ENCODE measurements at places on chromosomes 6 and 20. TPM values are rescaled to one million over a fixed set of nuclear protein-coding genes. Genes with fewer than 3 reads are reported as not detected.

SLC32A1 gene
- 0.59 TPM for total RNA-seq

POM121L2 gene
- not detected for total RNA-seq

TBX18 gene
- 5.1 TPM for total RNA-seq

ABHD16B gene
- not detected for total RNA-seq

VSTM2L gene
- 15.9 TPM for total RNA-seq

KIF25 gene
- not detected for total RNA-seq

- no peak overlapping the region for H3K27ac ChIP-seq
- H3K36me3 ChIP-seq, result no peaks in the 10 kb centered on the region
- DNase-seq, result no peak
- H3K4me3 ChIP-seq, result no peak overlapping the region
- H3K4me1 ChIP-seq, result no peaks in the 10 kb centered on the region
- H3K27me3 ChIP-seq, result peaks cover 2% of the 10 kb centered on the region
These were observed 236.8 kb upstream of the FKBP1C start for GRCh38 chr6:62974452-62974851.

GRCh38 chr20:24948939-24949679 lies at the start of gene CST7:
Gene CST7, plus strand, starts transcription at chr20:24949269. Its CDS starts 237 bp downstream, at chr20:24949506.
- peaks cover 25% of the 10 kb centered on the region for H3K36me3 ChIP-seq
- H3K4me1 ChIP-seq, result peaks cover 13% of the 10 kb centered on the region
- no peak within 1 kb of the TSS for H3K27ac ChIP-seq
- no peak within 1 kb of the TSS for H3K4me3 ChIP-seq
- peaks cover 3% of the 10 kb centered on the region for H3K27me3 ChIP-seq

DNA sequence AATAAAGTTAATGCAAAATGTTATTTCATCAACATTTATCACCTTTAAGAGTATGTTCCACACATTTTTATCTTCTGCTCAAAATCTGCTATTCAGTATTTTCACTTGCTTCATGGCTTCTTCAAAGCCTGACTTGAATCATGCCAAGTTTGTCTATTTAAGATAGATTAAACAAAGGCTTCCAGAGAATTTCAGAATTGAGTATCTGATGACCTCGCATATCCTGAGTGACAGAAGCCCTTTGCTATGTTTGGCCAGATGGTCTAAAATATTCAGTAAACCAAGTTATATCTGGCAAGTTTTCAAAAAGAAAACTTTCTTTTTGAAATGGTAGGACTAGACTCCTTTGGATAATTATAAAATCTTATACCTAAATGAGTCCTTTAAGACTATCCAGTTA lies 348.9 kb upstream of the KCNQ5 start:
- H3K4me1 ChIP-seq, result peaks cover 2% of the 10 kb centered on the region
- H3K36me3 ChIP-seq, result no peaks in the 10 kb centered on the region
- no peaks in the 10 kb centered on the region for H3K27me3 ChIP-seq
- DNase-seq, result no peak
- no peak overlapping the region for H3K4me3 ChIP-seq

GRCh38 chr20:14064921-14065320 lies 69.6 kb downstream of the MACROD2 start:
- H3K27ac ChIP-seq, result no peak overlapping the region
- no peaks in the 10 kb centered on the region for H3K36me3 ChIP-seq
- H3K4me1 ChIP-seq, result no peaks in the 10 kb centered on the region
- DNase-seq, result no peak

DNA sequence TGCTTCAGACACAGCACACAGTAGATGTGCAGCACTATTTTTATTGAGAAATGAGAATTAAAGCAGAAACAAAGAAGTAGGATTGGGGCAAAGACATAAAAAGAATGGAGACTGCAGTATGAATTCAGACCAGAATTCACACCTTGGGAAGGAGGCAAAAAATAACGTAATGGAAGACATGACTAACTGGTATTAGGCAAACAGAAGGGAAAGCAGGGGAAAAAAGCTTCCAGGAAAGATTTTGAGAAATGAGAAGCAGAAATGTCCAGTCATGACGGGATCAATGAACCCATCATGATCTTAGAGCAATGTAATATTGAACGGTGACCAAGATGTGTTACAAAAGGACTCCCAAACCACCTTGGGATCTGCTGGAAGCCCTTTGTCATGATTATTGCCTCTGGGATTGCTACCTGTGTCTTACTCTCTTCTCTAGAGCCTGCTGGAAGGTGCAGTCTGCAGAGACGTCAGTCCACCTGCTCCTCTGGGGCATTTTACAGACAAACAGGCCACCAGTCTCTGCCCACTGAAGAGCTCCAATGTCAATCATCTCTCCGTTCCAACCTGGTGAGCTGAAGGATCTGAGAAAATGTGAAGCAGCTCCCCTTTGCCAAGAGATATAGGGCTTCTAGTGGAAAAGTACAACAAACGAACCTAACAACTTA lies 8.7 kb downstream of the NUDT3 start:
- H3K4me3 ChIP-seq, result no peak overlapping the region
- peaks cover 14% of the 10 kb centered on the region for H3K4me1 ChIP-seq
- no peak for DNase-seq
- peak overlapping the region; percentile 7 for H3K27ac ChIP-seq
- H3K36me3 ChIP-seq, result no peaks in the 10 kb centered on the region

DNA sequence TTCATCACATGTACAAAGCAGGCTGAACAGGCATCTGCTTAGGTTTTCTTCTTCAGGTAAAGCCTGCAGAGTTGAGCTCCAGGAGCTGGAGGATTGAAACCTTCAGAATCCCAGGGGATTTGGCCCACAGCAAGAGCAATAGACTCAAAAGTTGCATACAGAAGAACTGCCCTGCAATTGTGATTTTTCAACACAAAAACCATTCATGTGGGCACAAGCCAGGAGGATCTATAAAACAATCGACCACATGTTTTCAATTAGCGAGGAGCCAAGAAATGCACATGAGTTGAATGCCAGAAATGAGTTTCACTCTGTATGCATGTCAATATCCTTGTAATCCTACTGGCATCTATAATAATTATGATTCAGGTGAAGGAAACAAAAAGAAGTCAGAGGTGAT lies 576.4 kb downstream of the HDGFL1 start:
- H3K4me1 ChIP-seq, result no peaks in the 10 kb centered on the region
- no peak overlapping the region for H3K27ac ChIP-seq
- no peak for DNase-seq
- H3K36me3 ChIP-seq, result no peaks in the 10 kb centered on the region

DNA sequence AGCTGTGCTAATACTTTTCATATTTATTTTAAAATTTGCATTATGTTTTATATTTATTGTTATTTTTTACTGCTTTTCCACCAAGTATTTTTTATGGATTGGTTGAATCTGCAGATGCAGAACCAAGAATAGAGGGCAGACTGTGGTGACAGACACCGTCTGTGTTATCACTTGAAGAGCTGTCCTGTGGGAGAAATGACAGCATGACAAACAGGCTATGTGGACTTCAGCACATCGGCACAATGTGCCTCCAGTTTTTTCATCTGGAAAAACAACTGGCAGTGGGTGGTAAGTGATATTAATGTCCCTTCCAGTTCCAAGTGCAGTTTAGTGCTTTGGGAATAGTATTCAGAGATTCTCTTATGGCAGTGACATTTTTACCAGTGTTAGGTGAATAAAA lies 492.9 kb downstream of the PRKN start:
- peaks cover 3% of the 10 kb centered on the region for H3K27me3 ChIP-seq
- H3K4me1 ChIP-seq, result peaks cover 6% of the 10 kb centered on the region
- H3K36me3 ChIP-seq, result no peaks in the 10 kb centered on the region
- no peak for DNase-seq
- H3K27ac ChIP-seq, result no peak overlapping the region

DNA sequence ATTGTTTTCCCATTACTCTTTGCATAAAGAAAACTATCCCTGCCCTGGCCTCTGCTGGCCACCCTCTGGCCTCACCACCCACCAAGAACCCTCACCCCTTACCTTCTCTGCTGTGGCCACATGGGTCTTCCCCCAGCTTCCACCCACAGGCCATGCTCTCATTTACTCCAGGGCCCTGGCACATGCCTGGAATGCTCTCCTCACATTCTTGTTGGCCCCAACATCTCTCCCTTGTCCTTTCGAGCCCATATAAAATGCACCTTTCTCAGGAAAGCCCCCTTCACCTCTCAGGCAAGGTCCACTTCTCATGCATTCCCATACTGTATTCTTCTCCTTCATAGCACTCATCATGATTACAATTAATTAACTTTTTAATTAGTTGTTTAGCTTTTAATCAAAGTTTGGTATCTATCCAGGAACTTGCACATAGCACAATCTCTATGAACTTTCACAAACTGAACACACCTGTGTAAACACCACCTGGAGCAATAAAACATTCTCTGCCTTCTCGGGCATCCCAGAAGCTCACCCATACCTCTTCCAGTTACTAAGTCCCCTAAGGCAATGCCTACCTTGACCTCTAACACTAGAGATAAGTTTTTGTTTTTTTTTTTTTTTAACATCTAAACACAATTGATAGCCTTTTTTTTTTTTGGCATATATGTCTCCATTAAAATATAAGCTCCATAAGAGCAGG lies 617.2 kb downstream of the PTPRT start:
- DNase-seq, result no peak
- H3K36me3 ChIP-seq, result peaks cover 9% of the 10 kb centered on the region
- H3K27me3 ChIP-seq, result peaks cover 2% of the 10 kb centered on the region
- no peaks in the 10 kb centered on the region for H3K4me1 ChIP-seq

DNA sequence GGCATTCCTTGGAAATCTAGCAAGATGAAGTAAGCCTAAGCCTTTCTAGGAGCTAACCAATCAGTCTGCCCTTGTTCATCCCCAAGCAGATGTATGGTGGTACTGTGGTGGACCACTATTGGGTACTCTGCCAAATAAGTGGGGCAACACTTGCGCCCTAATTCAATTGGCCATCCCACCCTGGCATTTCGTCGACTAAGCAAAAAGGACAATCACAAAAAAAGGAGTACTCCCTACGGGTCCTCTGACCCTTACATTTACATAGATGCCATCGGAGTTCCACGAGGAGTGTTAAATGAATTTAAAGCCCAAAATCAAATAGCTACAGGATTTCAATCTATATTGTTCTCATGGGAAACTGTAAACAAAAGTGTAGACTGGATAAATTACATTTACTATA lies 19.5 kb downstream of the CHD6 start:
- H3K27ac ChIP-seq, result no peak overlapping the region
- no peaks in the 10 kb centered on the region for H3K4me1 ChIP-seq
- DNase-seq, result no peak
- H3K4me3 ChIP-seq, result no peak overlapping the region
- peaks cover 6% of the 10 kb centered on the region for H3K27me3 ChIP-seq

- DNase-seq, result no peak
- H3K4me1 ChIP-seq, result peaks cover 6% of the 10 kb centered on the region
- H3K27me3 ChIP-seq, result peaks cover 2% of the 10 kb centered on the region
- H3K4me3 ChIP-seq, result no peak overlapping the region
These were observed 8.0 kb upstream of the RBCK1 start for GRCh38 chr20:400128-400453.

GRCh38 chr6:84441456-84441855 lies 214.0 kb upstream of the CEP162 start:
- no peaks in the 10 kb centered on the region for H3K36me3 ChIP-seq
- no peak overlapping the region for H3K27ac ChIP-seq
- H3K27me3 ChIP-seq, result no peaks in the 10 kb centered on the region

DNA sequence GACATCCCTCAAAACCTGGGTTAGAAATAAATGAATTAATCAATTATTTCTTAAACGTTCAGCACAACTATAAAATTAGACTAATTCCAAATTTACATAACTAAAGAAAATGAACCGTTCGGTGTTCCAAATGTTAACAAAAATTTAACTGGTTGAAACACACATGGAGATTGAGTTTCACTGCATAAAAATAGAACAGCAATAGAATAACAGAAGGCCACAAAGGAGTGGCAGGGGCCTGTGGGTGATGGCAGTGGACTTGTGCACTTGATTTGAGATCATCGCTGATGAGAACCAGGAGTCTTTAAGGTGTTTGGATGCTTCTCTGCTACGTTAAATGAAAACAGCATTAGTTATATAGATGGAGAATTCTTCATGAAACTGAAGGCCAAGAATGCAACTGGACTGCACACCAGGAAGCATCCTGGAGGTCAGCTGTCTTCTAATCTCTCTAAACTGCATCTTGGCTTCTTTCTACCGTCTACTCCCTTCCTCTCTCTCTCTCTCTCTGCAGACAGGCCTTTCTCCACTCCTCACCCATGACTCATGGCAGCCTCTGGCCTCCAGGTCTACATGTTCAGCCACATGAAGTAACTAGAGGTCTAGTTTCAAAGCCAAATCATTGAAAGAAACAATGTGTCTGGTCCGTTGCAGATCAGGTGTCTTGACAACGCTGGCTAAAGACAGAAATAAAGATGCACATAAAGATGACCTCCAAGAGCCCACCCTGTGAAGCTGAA lies 111.3 kb downstream of the SIM1 start:
- H3K4me3 ChIP-seq, result peak overlapping the region; percentile 77
- DNase-seq, result no peak
- peaks cover 31% of the 10 kb centered on the region for H3K4me1 ChIP-seq
- H3K27ac ChIP-seq, result peak overlapping the region; percentile 80
- H3K36me3 ChIP-seq, result peaks cover 5% of the 10 kb centered on the region
- peaks cover 6% of the 10 kb centered on the region for H3K27me3 ChIP-seq

Measured in glutamatergic neuron (in vitro differentiated cells).